ENCODE measurements at places on chromosomes 6 and 20. TPM values are rescaled to one million over a fixed set of nuclear protein-coding genes. Genes with fewer than 3 reads are reported as not detected.

Gene BPIFB4
- not detected for total RNA-seq

Gene TRIM15
- total RNA-seq = not detected

Gene ZNF322
- total RNA-seq = 17.2 TPM

Gene TRPC4AP
- 49.6 TPM for total RNA-seq

Gene SPAG4
- total RNA-seq = 1.0 TPM

Gene PDSS2
- total RNA-seq = 6.8 TPM
